Endothelial cell (in vitro differentiated cells): ENCODE measurements at places on chromosomes 5 and 9. TPM values are rescaled to one million over a fixed set of nuclear protein-coding genes. Genes with fewer than 3 reads are reported as not detected.

The MSX2 gene
- total RNA-seq: 0.56 TPM

The NMUR2 gene
- not detected for total RNA-seq

The FLT4 gene
- 541 TPM for total RNA-seq

The PCDHB8 gene
- total RNA-seq: 9.2 TPM

The ACSL6 gene
- total RNA-seq: 0.80 TPM

DNA sequence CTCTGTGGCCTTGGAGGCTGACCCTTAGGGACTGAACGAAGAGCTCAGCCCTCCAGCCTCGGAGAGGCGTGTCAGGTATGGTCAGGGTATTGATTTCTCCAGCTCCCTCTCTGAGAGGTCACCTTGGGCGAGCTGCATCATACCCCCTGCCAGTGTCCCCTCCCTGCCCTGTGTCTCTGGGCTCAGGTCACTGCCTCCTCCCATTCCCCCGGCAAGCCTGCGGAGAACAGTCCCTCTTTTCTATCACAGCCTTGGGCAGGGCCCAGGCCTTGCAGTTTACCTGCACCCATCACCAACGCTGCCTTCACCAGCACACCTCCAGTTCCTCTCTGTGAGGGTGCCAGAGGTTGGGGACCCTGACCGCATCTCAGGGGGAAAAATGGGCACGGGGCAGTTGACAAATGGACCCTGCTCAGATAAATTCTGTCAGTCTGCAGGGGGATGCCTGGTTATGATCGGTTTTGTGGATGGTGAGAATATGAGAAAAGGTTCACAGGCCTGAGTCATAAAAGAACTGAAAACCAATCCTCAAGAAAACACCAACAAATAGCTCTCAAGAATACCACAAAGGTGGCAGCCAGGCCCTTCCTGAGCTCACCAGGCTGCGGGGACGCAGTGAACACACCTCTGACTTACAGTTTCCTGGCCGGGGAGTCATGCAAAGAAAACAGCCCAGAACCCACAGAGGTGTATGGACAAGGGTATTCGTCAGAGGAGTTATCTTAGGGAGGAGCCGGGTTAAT, 24.7 kb upstream of the RXRA start:
- H3K36me3 ChIP-seq: no peaks in the 10 kb centered on the region
- DNase-seq: no peak
- H3K4me3 ChIP-seq: no peak overlapping the region
- H3K27ac ChIP-seq: no peak overlapping the region
- peaks cover 3% of the 10 kb centered on the region for H3K27me3 ChIP-seq

GRCh38 chr5:150946351-150946905, 41.6 kb upstream of the ZNF300 start:
- no peaks in the 10 kb centered on the region for H3K4me1 ChIP-seq
- H3K36me3 ChIP-seq: peaks cover 12% of the 10 kb centered on the region
- H3K27ac ChIP-seq: no peak overlapping the region
- H3K4me3 ChIP-seq: peak overlapping the region; percentile 12

- H3K36me3 ChIP-seq: peaks cover 7% of the 10 kb centered on the region
- peak within 1 kb of the TSS; percentile 93 for H3K4me3 ChIP-seq
- H3K4me1 ChIP-seq: peaks cover 21% of the 10 kb centered on the region
- no peak within 1 kb of the TSS for H3K27ac ChIP-seq
- peak; percentile 38 for DNase-seq
- peaks cover 11% of the 10 kb centered on the region for H3K27me3 ChIP-seq
These were observed at the start of gene SLC1A1 for GRCh38 chr9:4489919-4490704. SLC1A1 (plus strand) TSS chr9:4490468; CDS start chr9:4490680, 212 bp downstream.

- no peak overlapping the region for H3K27ac ChIP-seq
- H3K36me3 ChIP-seq: no peaks in the 10 kb centered on the region
- H3K4me3 ChIP-seq: no peak overlapping the region
These were observed 34.3 kb upstream of the DAB2 start for GRCh38 chr5:39459071-39459470.

- H3K27me3 ChIP-seq: peaks cover 2% of the 10 kb centered on the region
- no peak for DNase-seq
- no peak overlapping the region for H3K27ac ChIP-seq
- H3K4me1 ChIP-seq: peaks cover 53% of the 10 kb centered on the region
- H3K36me3 ChIP-seq: peaks cover 22% of the 10 kb centered on the region
These were observed 42.8 kb downstream of the NFIB start for GRCh38 chr9:14271093-14271673.

GRCh38 chr9:101275769-101276250, 109.0 kb downstream of the BAAT start:
- no peak for DNase-seq
- peaks cover 3% of the 10 kb centered on the region for H3K27me3 ChIP-seq
- H3K4me3 ChIP-seq: no peak overlapping the region
- H3K4me1 ChIP-seq: no peaks in the 10 kb centered on the region
- no peak overlapping the region for H3K27ac ChIP-seq

DNA sequence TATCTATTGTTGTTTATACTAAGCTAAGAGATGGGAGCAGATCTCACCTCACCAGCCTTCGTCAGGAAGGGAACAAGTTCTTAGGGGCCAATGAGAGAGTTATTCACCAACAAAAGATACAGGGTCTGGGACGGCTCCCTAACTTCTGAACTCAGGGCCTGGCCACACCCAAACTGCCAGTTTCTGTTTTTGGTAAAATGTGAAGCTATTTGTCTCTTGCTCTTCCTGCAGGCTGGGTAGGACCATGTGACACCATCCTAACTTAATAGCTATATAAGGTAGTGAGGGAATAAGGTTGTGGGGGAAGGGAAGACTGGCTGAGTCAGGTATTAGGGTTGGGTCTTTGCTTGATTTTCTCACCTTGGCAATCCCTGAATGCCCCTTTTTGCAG, 480.5 kb downstream of the KDM4C start:
- H3K27me3 ChIP-seq: no peaks in the 10 kb centered on the region
- H3K4me3 ChIP-seq: no peak overlapping the region
- H3K27ac ChIP-seq: no peak overlapping the region
- peaks cover 10% of the 10 kb centered on the region for H3K4me1 ChIP-seq
- no peak for DNase-seq

DNA sequence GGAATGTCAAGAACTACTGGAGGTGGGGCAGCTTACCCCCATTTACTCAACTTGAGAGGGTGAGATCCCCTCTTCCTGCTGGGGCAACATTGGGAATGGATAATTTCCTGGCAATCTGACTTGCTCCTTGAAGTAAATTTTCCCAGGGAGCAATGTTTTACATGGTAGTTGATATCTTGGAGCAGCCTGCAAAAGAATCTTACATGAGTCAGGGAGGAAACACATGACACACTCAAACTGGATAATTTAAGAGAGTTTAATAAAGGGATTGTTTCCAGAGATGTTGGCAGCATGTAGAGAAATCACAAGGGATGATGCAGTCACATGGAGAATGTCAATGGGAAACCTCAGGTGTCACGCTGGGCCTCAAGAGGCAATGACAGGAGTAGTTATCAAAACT, 212.5 kb downstream of the GAS1 start:
- no peak for DNase-seq
- H3K4me3 ChIP-seq: no peak overlapping the region
- no peaks in the 10 kb centered on the region for H3K36me3 ChIP-seq
- no peak overlapping the region for H3K27ac ChIP-seq
- H3K27me3 ChIP-seq: peaks cover 2% of the 10 kb centered on the region

GRCh38 chr5:88659529-88660263, 223.3 kb downstream of the MEF2C start:
- H3K4me1 ChIP-seq: peaks cover 10% of the 10 kb centered on the region
- DNase-seq: peak; percentile 38
- H3K27ac ChIP-seq: no peak overlapping the region
- H3K36me3 ChIP-seq: no peaks in the 10 kb centered on the region
- H3K4me3 ChIP-seq: peak overlapping the region; percentile 19
- H3K27me3 ChIP-seq: peaks cover 6% of the 10 kb centered on the region

GRCh38 chr5:63128761-63129160, 550.1 kb downstream of the LRRC70 start:
- H3K27me3 ChIP-seq: no peaks in the 10 kb centered on the region
- H3K4me3 ChIP-seq: no peak overlapping the region
- no peaks in the 10 kb centered on the region for H3K36me3 ChIP-seq
- H3K27ac ChIP-seq: no peak overlapping the region
- H3K4me1 ChIP-seq: no peaks in the 10 kb centered on the region
- DNase-seq: no peak

GRCh38 chr9:109417054-109417453, 81.1 kb downstream of the PTPN3 start:
- H3K36me3 ChIP-seq: no peaks in the 10 kb centered on the region
- H3K27me3 ChIP-seq: no peaks in the 10 kb centered on the region
- H3K27ac ChIP-seq: no peak overlapping the region
- H3K4me3 ChIP-seq: no peak overlapping the region
- H3K4me1 ChIP-seq: no peaks in the 10 kb centered on the region

GRCh38 chr9:12774861-12775678, at the start of gene LURAP1L:
LURAP1L (plus strand) TSS chr9:12775020; CDS start chr9:12775716, 696 bp downstream.
- peak; percentile 14 for DNase-seq
- peak within 1 kb of the TSS; percentile 96 for H3K4me3 ChIP-seq
- peaks cover 3% of the 10 kb centered on the region for H3K27me3 ChIP-seq

DNA sequence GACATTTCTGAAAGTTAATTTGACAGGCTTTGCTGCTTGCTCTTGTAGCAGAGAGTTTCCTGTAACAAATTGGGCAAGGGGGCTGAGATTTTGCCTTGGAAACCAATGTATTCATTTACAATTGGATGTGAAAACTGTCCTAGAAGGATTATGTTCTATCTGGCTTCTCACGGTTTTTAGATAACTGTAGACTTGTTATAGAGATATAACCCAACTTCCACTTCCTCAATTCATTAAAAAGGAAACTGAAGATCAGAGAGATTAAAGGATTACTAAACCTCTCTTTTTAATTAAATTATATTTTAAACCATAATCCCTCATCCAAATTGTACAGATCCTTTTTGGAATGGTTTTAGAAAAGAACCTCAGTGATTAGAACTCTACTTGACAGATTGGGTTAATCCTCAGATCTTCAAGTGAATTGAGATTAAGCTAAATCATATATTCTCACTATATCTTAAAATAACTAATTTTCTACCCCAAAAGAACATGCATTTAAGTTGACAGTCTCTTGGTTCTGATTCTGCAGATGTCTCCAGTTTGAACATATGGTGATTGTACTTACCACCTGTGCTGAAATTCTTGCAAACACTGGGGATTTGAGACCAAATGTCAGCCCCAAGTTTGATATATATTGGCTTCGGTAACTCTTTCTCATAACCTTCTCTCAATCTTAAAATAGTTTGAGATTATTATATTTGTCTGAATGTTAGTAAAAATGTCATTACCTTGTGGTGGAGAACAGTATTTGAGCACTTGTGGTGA, 130.1 kb upstream of the C9orf72 start:
- H3K36me3 ChIP-seq: no peaks in the 10 kb centered on the region
- H3K27me3 ChIP-seq: no peaks in the 10 kb centered on the region
- no peak overlapping the region for H3K27ac ChIP-seq
- peaks cover 11% of the 10 kb centered on the region for H3K4me1 ChIP-seq

DNA sequence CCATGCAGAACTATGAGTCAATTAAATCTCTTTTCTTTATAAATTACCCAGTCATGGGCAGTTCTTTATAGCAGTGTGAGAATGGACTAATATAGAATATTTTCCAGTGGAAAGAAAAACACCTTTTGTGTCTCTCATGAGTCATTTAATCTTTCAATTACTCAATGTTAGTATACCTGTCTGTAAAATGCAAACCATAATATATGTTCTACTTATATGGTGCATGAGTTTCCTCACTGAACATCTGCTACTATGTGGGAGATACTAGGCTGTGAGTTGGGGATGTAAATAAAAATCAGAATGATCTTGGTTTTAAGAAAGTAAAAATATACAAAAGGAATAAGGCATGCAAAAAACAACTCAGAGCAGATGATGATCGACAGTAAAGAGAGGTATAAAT, 15.0 kb downstream of the CDH10 start:
- peak overlapping the region; percentile 31 for H3K4me3 ChIP-seq
- H3K36me3 ChIP-seq: peaks cover 5% of the 10 kb centered on the region
- peaks cover 3% of the 10 kb centered on the region for H3K4me1 ChIP-seq
- H3K27me3 ChIP-seq: no peaks in the 10 kb centered on the region
- no peak for DNase-seq
- H3K27ac ChIP-seq: no peak overlapping the region

DNA sequence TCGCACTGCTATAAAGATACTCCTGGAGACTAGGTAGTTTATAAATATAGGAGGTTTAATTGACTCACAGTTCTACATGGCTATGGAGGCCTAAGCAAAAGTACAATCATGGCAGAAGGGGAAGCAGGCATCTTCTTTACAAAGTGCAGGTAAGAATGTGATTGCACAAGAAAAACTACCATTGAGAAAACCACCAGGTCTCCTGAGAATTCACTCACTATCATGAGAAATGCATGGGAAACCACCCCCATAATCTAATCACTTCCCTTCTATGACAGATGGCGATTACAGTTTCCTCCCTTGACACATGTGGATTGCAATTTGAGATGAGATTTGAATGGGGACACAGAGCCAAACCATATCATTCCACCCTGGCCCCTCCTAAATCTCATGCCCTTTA, 121.2 kb upstream of the ST8SIA4 start:
- no peak for DNase-seq
- H3K4me3 ChIP-seq: no peak overlapping the region
- no peaks in the 10 kb centered on the region for H3K4me1 ChIP-seq
- peaks cover 2% of the 10 kb centered on the region for H3K27me3 ChIP-seq

- H3K36me3 ChIP-seq: no peaks in the 10 kb centered on the region
- no peaks in the 10 kb centered on the region for H3K27me3 ChIP-seq
- no peak for DNase-seq
- H3K27ac ChIP-seq: no peak overlapping the region
These were observed 23.4 kb upstream of the GALNT10 start for GRCh38 chr5:154166901-154167791.

- H3K4me1 ChIP-seq: no peaks in the 10 kb centered on the region
- no peak for DNase-seq
- H3K4me3 ChIP-seq: no peak overlapping the region
- no peak overlapping the region for H3K27ac ChIP-seq
- H3K36me3 ChIP-seq: no peaks in the 10 kb centered on the region
These were observed 101.3 kb downstream of the CNTLN start for GRCh38 chr9:17236147-17236546.

- peaks cover 3% of the 10 kb centered on the region for H3K4me1 ChIP-seq
- no peak overlapping the region for H3K4me3 ChIP-seq
- H3K27ac ChIP-seq: no peak overlapping the region
- H3K36me3 ChIP-seq: no peaks in the 10 kb centered on the region
These were observed 119.5 kb downstream of the ANXA1 start for GRCh38 chr9:73270967-73271721.

- peaks cover 9% of the 10 kb centered on the region for H3K4me1 ChIP-seq
- H3K27ac ChIP-seq: no peak overlapping the region
These were observed 104.3 kb upstream of the PITX1 start for GRCh38 chr5:135138116-135138850.
